ELR (cell line): ENCODE measurements at places on chromosomes 5 and 9.
A peak's percentile ranks its signal among the peaks of the same experiment; 100 is the strongest.

GRCh38 chr5:58122848-58123392, 337.0 kb downstream of the PLK2 start:
- no peak for DNase-seq

GRCh38 chr9:84501587-84501986, 161.0 kb upstream of the SLC28A3 start:
- no peak for DNase-seq

DNA sequence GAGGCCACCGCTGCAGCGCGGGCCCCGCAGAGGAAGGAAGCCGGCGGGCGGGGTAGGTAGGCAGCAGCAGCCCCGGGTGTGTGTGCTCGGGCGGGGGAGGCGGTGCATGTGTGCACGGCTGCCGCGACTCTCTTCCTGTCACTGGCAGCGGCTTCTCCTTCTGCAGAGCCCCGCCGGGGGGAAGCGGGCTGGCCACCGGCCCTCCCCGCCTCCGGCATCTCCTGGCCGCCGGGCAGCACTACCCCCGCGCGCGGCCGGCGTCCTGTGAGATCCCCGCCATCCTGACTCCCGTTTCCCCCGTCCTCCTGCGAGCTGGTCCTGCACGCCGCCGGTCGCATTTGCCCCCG, 315 bp downstream of the PIK3R1 start:
- peak; percentile 74 for DNase-seq

GRCh38 chr5:2876183-2876582, 124.7 kb upstream of the IRX2 start:
- no peak for DNase-seq

- no peak for DNase-seq
Measured at GRCh38 chr9:128835246-128836210, 5.9 kb upstream of the SPOUT1 start.

GRCh38 chr5:167866797-167867196, 424.6 kb upstream of the WWC1 start:
- DNase-seq = no peak

- no peak for DNase-seq
Measured at GRCh38 chr9:38696999-38697398, 22.9 kb downstream of the FAM240B start.

- DNase-seq = no peak
Measured at GRCh38 chr9:12494411-12494810, 198.8 kb upstream of the TYRP1 start.

DNA sequence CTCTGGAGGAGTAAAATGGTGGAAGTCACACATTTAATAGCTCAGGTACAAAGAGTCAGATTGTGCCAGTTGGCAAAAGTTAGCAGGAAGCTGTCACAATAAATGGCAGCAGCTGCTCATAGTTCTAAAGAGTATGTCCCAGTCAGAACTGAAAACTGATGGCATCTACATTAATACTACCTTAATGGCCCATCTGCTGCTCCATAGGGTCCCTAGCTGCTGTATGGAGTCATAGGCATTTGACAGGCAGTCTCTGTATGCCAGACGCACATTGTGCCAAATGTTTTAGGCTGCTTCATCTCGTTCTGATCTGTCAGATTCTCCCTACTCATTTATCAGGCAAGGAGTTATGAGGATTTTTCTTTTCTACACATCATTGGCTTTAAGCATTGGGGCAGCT, 515.8 kb upstream of the ARRDC3 start:
- no peak for DNase-seq

GRCh38 chr5:132268769-132269551, 11.5 kb downstream of the PDLIM4 start:
- DNase-seq = peak; percentile 54

- peak; percentile 96 for DNase-seq
Measured at GRCh38 chr9:105299190-105299854, 54.9 kb downstream of the SLC44A1 start.

DNA sequence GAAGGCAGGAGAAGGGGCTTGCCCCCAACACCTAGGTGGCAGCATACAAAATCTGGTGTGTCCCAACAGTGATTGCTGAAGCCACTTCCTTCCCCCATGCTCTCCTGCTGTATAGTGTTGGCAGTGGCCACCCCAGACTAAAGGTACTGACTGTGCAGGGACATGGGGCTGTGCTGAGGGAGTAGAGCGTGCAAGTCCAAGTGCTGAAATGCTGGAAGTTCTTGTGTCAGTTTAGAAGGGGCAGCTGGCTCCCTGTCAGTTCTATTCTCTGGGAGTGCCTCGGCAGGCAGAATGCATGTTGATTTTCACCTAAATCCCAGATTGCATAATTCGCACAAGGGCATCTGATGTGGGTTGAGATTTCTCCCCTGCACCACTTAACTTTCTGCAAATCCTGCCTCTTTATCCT, 68.6 kb downstream of the GDNF start:
- no peak for DNase-seq

GRCh38 chr5:7348168-7348854, 47.6 kb upstream of the ADCY2 start:
- DNase-seq = no peak

- no peak for DNase-seq
Measured at GRCh38 chr5:60248901-60249300, 355.4 kb upstream of the PDE4D start.

DNA sequence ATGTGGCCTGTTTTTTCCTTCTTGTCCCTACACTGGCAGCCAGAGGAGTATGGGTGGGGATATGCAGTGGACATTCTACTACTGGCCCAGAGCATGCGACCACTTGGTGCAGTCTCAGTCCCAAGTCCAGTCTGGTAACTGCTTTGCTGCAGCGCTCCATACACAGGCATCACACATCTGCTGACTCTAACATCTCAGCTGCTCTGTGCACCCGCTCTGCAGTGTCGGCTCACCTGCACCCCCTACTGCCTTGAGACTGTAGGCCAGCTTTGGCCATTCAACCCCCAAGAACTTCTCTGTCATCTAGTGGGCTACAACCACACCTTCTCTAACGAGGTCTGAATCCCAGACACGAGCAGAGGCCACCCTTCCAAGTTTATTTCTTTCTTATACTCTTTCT, 46.4 kb upstream of the SLCO6A1 start:
- peak; percentile 41 for DNase-seq

DNA sequence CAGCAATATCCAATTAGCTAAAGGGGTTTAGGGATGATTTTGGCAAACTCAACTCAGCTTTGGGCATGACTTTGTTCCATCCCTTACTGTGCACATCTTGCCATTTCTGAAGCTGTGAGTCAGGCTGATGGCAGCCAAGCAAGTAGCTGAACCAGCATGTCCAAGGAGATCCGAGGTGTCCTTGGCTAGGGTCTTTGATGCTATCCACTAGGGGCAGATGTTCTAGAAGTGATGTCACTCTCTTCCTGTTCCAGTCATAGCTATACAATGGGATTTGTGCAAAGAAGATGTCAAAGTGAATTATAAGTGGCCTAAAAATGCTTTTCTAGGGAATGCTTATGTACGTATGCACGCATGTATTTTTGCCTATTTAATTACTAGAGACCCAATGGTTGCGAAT, 160.8 kb upstream of the PAPPA start:
- DNase-seq = peak; percentile 91

- no peak for DNase-seq
Measured at GRCh38 chr9:121185774-121186403, 15.8 kb downstream of the RAB14 start.

DNA sequence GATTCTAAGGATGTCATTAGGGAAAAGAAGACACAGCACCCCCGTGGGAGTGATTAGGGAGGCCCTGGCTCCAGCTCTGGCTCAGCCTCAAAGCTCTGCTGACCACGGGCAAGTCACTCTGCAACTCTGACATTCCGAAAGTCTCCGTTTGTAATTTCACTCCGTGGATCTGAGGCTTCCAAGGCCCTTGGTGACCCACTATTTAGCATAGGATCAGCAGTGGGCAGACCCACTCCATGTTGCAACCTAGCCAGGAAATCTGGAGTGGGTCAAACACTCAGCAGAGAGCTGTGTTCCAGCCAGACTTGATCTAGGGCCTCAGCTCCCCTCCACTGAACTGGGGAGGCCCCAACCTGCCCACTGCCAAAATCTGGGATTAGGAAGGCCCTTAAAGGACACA, 11.8 kb downstream of the PHF19 start:
- no peak for DNase-seq

DNA sequence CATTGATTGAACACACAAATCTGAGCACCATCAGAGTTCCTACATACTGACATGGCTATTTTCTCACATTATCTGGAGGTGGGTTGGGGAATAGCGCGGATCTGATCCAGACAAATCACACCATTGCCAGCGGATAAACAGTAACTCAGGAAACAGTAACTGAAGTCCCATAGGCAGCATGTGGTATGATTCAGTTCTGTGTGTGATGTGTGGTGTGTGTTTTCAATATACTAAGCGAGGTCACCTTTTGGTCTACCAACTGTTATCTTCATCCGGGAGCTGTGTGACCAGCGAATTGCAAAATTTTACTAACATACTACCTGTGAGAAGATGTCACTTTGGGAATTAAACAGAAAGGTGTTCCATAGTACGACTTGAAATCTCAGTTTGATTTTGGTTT, 50.1 kb downstream of the PKD2L2 start:
- DNase-seq = no peak

DNA sequence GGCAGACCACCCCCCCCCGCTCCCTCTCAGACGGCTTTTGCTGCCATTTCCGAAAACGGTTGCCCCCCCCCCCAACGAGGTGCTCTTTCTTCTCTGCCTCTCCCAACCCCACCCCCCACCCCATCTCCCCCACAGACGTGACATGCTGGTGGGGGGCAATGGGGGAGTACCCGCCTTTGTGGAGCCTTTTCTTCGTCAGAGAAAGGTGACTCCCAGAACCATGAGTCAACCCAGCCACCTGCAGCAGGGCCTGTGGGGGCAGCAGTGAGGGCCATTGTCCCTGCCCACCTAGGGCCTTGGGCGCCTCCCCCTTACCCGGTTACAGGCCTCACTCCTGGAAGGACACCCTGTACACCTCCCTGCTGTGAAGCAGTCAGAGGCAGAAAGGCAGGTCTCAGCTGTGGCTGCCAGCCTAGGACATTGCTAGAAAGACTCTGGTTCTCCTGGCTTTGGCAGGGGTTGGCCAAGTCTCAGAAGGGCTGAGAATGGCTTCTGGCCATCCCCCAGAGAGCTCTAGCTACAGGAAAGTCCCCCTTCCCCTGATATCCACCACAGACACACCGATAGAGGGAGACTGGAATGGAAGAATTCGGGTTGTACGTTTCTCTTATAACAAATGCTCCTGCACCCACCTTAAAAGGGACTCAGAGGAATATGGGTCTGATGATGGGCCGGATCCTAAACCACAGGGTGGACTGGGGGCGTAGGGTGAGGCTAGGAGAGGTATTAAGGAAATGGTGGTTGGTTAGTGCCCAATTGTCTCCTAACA, 2.2 kb downstream of the DNAJB5 start:
- DNase-seq = peak; percentile 56

- DNase-seq = no peak
Measured at GRCh38 chr9:8750639-8751051, 951.1 kb upstream of the DMAC1 start.

- no peak for DNase-seq
Measured at GRCh38 chr5:149280802-149281201, 9.1 kb downstream of the AFAP1L1 start.

DNA sequence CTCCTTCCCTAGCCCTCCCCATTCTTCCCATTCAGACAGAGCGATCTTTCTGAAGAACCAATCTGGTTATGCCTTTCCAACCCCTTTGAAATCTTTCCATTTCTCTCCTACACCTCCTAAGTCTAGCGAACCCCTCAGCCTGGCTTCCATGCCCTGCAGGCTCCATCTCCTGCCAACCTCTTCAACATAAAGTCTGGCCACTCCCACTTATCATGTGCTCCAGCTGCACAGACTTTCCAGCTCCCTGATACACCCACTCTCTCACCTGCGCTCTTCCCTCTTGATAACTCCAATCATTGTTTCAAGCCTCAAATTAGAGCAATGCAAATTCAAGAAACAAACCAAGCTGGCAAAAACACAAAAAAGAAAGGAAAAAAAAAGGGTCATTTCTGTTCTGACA, 3.8 kb upstream of the ORM1 start:
- DNase-seq = no peak

GRCh38 chr5:56962286-56962685, 10.4 kb upstream of the MIER3 start:
- no peak for DNase-seq

GRCh38 chr9:132169672-132170392, 8.0 kb downstream of the NTNG2 start:
- peak; percentile 64 for DNase-seq

- DNase-seq = no peak
Measured at GRCh38 chr9:113293285-113293878, 9.8 kb downstream of the RNF183 start.

GRCh38 chr5:15037247-15037908, 165.8 kb upstream of the ANKH start:
- no peak for DNase-seq

DNA sequence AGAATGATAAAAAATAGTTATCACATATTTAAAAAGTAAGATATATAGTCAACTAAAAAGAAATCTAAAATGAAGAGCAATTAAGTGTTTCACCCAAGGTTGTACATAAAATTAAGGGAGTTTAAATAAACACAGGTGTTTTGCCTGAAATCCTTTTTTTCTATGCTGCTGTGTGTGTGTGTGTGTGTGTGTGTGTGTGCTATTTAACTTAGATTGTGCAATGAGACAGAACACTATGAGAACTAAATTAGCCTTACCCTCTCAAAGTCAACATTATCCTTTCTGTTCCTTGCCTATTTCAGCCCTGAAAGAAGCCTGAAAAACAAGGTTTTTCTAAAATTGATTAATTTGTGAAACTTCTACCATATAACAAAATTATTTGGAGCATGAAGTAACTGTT, 516.2 kb downstream of the ELAVL2 start:
- DNase-seq = no peak
